ENCODE measurements at places on chromosomes 6 and 20. TPM values are rescaled to one million over a fixed set of nuclear protein-coding genes. Genes with fewer than 3 reads are reported as not detected.

DEFB112 gene
- not detected for total RNA-seq

PGC gene
- not detected for total RNA-seq

DNA sequence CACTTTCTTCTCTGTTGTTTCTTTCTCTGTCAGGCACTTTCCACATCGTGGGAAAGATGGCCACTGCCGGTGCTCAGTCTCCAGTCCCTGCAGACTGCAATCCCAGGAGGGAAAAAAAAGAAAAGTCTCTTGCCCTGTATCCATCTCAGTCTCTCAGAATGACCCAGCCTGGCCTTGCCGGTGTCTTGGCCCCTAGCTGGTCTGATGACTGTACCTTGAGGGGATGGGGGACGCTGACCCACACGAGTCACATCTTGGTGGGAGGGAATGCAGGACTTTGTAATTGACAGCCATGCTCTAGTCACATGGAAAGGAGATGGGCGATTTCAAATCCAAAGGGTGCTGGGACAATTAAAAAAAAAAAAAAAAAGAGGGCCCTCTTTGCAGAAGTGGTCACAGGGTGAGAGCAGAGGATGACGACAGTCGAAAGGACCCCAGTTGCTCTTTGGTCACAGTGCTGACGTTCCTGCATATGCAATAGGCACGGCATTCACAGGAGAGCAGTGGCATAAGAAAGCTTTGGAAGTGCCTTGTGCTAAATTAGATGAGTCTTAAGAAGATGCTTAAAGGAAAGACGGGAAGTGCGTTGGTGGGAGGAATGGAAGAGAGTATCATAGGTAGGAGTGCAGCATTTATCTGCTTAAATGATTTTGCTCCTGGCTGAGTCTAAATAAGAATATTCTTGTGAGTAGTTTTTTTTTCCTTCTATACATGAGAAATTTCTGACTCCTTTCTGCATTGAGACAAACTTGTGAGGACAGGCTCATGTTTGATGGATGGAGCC lies 63.9 kb upstream of the AKAP12 start:
- peaks cover 29% of the 10 kb centered on the region for H3K27me3 ChIP-seq
- no peak overlapping the region for H3K27ac ChIP-seq
- H3K4me1 ChIP-seq = no peaks in the 10 kb centered on the region

- no peak for DNase-seq
- H3K4me3 ChIP-seq = no peak overlapping the region
- H3K36me3 ChIP-seq = no peaks in the 10 kb centered on the region
- H3K4me1 ChIP-seq = peaks cover 5% of the 10 kb centered on the region
- peaks cover 6% of the 10 kb centered on the region for H3K27me3 ChIP-seq
Measured at GRCh38 chr6:4164117-4164442, 28.7 kb upstream of the ECI2 start.

- peak; percentile 88 for DNase-seq
- H3K27me3 ChIP-seq = no peaks in the 10 kb centered on the region
- peak overlapping the region; percentile 99 for H3K27ac ChIP-seq
- peak overlapping the region; percentile 88 for H3K4me3 ChIP-seq
- peaks cover 3% of the 10 kb centered on the region for H3K36me3 ChIP-seq
Measured at GRCh38 chr20:32535953-32536823, 48.9 kb downstream of the NOL4L start.

DNA sequence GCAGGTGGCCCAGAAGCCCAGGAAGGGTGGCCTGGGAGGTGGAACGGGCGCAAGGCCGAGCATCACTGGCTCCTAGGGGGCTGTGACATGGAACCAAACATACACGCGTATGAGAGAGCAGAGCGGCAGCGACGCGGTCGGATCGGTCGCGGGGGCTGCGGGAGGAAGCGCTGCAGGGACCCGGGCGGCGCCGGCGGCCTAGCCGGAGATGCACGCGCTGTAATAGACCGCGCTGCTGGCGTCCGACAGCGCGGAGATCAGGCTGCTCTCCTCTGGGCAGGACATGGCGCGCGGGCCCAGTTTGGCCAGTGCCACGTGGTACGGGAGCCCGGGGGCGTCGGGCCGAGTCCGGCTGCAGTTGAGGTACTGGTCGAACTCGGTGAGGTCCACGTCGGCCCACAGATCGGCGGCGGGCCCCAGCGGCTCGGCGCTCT lies 1.5 kb downstream of the SOX18 start:
- H3K27me3 ChIP-seq = peaks cover 28% of the 10 kb centered on the region
- peaks cover 13% of the 10 kb centered on the region for H3K4me1 ChIP-seq
- no peak overlapping the region for H3K27ac ChIP-seq
- H3K4me3 ChIP-seq = peak overlapping the region; percentile 30
- no peak for DNase-seq

DNA sequence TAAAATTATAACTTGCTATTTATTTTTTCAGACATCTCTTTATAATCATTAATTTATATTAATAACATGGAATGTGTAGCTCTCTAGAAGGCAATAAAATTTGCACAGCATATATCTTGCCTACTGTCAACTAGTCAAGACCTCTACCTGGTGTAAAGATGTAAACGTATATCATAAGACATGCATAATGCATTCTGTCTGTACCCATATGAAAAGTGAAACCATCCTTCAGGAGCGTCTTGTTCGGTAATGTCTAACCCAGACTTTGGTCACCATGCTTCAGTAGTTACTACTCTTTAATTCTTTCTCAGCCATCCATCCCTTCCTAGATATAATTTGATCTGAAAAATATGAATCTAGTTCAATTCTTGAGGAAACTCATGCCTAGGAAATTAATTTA lies 21.0 kb downstream of the CEP43 start:
- H3K36me3 ChIP-seq = peaks cover 12% of the 10 kb centered on the region
- no peak overlapping the region for H3K27ac ChIP-seq
- no peaks in the 10 kb centered on the region for H3K27me3 ChIP-seq
- no peaks in the 10 kb centered on the region for H3K4me1 ChIP-seq

DNA sequence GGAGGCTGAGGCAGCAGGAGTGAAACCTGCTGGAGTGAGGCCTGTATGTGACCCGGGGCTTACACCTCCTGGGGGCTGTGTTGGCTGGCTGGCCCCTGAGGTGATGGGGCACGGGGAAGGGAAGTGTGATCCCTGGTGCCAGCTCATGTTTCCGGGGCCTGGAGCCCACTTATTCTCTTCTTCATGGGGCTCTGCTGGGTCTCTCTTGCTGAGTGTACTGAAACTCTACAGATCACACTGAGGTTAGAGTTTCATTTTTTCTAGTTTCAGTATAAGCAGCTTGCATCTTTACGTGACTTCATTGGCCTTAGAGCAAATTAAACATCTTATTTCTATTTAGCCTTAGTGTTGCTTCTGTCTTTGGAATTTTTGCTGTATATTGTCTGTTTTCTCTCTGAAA lies 96.2 kb downstream of the ANKS1A start:
- no peaks in the 10 kb centered on the region for H3K4me1 ChIP-seq
- no peak for DNase-seq
- H3K4me3 ChIP-seq = no peak overlapping the region

- peaks cover 5% of the 10 kb centered on the region for H3K27me3 ChIP-seq
- peaks cover 2% of the 10 kb centered on the region for H3K4me1 ChIP-seq
- DNase-seq = no peak
Measured at GRCh38 chr6:154289818-154290508, 66.6 kb downstream of the IPCEF1 start.

Measured in activated naive CD8-positive, alpha-beta T cell treated with anti-CD3 and anti-CD28 coated beads, Interleukin-2, amount 10 ng/mL, durations not matched to agents 7 days and 5 days (primary cell).